ENCODE measurements at places on chromosomes 5 and 9.

DNA sequence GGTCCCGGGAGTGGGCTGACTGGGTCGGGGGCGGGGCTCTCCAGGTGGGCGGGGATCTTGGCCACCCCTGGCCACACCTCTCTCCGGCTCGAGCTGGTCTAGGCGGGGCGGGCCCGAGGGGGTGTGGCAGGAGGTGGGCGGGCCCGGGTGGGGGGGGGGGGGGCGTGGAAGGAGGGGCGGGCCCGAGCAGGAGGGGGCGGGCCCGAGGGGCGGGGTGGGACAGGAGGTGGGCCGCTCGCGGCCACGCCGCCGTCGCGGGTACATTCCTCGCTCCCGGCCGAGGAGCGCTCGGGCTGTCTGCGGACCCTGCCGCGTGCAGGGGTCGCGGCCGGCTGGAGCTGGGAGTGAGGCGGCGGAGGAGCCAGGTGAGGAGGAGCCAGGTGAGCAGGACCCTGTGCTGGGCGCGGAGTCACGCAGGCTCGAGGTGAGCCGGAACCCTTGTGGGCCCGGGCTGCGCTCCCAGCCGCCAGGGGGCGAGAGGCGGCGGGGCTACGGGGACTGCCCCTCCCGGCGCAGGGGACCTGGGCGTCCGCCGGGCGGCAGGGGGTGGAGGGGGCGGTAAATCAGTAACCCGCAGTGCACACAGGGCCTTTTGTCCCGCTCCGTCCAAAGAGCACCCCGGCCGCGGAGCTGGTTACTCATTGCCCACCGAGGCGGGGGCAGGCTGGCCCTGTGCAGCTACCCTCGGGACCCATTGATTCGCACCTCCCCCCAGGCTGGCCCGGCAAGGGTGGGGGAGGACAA lies at the start of gene FGFR4:
FGFR4 (plus strand) TSS at position 262 of the 744 bp plus-strand sequence. CDS start 2,688 bp downstream, outside the sequence.
- DNase-seq: peak; percentile 57

DNA sequence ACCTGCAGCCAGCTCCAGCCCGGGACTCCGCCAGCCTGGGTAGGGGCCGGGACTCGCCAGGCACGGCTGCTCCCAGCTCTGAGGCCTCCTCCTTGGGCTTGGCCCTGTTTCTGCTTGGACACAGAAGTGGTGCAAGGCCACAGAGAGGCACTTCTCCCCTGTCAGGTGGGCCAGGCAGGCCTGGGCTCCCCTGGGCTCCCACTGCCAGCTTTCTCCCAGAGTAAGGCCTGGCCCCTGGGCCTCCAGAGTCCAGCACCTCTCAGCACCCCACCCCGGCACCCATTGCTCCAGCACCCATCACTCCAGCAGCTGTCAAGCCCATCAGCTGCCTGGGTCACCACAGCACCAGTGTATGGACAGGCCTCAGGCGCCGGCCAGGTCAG lies 71.1 kb upstream of the LRRTM2 start:
- no peak for DNase-seq

DNA sequence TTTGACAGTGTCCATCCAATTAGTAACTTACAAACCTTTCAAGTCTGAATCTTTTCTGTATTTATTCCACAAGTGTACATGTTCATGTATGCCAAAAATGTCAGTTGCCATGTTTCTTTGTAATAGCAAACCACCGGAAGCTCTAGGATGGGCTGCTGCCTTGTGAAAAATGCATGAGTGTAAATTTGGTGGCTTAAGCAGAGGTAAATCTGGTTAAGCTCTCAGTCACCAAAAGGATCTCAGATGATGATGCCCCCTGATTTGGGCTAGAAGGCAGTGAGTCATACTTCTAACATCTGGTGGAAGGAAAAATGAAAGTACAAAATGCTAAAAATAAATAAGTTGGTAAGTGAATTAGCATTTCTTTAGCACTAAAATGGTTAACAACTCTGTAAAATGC lies 567.5 kb downstream of the ELAVL2 start:
- no peak for DNase-seq

- DNase-seq: no peak
These were observed 186.4 kb downstream of the NMUR2 start for GRCh38 chr5:152218694-152219093.

GRCh38 chr9:131744720-131745201 lies 4.9 kb upstream of the RAPGEF1 start:
- no peak for DNase-seq

DNA sequence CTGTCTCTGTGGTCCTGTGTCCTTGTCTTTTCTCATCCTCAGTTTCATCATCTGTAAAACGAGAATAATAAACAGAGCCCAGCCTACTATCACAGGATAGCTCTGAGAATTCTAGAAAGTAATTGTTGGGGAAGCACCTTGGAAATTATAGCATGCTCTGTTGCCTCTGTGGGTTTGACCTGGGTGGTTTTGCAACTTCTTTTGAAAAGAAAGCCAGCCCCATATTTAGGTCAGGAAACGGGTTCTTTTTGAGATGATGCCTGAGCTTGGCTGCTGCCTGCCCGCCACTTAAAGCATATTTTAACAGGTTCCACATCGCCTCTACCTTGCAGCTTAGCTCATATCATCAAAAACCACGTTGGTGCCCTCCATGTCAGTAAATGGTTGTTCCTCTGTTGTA lies 111.1 kb downstream of the TLR4 start:
- no peak for DNase-seq

GRCh38 chr5:127254729-127255284 lies 35.8 kb upstream of the MEGF10 start:
- no peak for DNase-seq

DNA sequence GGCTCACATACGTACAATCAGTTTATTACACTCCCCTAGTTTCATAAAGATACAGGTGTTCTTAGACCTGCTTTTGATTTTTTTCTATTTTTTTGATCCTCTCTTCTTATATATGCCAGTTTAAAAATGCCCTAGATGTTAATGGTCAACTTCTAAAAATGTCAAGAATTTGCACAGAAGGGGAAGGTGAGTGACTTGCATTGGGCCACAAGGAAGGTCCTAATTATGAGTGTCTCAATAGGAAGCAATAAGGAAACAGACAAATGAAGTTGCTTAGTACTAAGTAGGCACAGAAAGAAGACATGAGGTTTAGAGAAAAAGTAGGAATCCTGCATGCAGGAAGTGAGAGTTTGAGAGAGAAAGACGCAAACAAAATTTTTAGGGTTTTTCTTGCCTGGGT lies 3.2 kb upstream of the CCDC171 start:
- DNase-seq: no peak

GRCh38 chr5:148915224-148915817 lies 88.9 kb downstream of the ADRB2 start:
- DNase-seq: no peak

DNA sequence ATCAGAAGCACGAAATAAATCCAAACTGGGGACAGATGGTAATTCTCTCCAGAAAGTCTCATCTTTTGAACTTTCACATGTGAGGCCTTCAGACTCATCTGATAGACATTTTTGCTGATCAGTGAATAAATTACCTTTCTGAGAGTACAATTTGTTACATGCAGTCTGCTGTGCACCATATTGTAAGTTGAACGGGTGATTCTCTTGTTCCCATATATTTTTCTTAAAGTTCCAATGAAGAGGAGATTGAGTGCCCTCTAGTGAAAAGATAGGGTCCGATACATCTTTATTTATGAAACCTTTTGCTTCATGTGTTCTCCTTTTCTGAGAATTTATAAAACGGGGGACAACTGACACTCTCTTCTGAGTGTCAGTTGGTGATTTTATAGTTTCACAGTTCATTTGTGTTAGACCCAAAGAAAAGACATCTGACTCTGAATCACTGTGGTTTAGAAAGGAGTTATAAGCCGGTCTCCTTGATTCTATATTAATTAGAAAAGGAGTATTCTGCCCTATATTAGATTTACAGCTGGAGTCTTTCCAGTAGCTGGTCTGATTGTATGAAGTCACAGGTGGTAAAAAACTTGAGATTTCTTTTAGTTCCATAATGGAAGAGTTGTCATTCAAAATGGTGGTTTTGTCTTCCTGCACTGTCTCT lies 30.4 kb downstream of the GNG10 start:
- DNase-seq: no peak

GRCh38 chr9:87657190-87657589 lies 68.7 kb upstream of the CTSL start:
- DNase-seq: no peak

DNA sequence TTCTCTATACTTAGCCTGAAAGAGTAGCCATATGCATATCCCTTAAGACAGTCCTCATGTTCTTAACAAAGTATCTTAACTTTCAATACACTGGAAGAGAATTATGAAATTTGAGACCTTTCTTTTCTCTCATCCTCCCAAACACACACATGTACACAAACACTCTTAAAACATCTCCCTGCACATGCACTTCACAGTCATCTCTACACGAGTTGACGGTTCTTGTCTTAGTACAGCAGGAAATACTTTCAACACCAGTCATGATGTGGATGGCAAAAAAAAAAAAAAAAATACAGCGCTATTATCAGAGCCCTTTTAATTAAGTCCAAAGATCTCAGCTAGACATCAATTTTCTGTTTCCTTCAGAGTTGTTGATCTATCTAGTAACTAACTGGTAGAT lies 43.6 kb upstream of the PCSK1 start:
- no peak for DNase-seq
